ENCODE measurements at places on chromosomes 12 and 14.

GRCh38 chr12:49048953-49049352 is 11.6 kb downstream of the KMT2D start:
- DNase-seq, result no peak

- DNase-seq, result no peak
Measured at GRCh38 chr12:98345308-98345876, 170.0 kb upstream of the TMPO start.

DNA sequence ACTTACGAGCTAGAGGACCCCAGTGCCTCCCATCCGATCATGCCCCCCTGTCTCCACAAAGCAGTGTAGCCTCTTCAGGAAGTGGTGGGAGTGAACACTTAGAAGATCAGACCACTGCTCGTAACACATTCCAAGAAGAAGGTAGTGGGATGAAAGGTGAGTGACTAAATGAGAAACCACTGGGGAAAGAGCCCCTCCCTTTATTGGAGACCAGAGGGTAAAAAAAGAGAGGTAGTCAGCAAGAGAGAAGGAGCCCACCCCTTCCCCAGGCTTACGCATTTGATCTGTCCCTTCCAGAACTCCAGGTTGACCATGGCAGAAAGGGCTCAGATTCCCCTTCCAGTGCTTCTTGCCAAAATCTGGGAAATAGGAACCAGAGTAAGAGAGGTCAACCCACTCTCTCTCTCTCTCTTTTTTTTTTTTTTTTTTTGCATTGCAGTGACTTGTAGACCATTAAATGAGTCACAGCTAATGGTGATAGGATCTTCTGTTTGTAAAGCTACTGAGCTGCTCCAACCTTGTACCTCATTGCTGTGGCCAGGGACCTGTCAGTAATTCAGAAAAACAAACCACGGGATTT is 165.4 kb downstream of the GCH1 start:
- DNase-seq, result no peak

GRCh38 chr14:22387776-22388241 is 201.2 kb downstream of the DAD1 start:
- no peak for DNase-seq

- DNase-seq, result peak; percentile 2
Measured at GRCh38 chr12:107374161-107374840, 281.0 kb upstream of the CRY1 start.

DNA sequence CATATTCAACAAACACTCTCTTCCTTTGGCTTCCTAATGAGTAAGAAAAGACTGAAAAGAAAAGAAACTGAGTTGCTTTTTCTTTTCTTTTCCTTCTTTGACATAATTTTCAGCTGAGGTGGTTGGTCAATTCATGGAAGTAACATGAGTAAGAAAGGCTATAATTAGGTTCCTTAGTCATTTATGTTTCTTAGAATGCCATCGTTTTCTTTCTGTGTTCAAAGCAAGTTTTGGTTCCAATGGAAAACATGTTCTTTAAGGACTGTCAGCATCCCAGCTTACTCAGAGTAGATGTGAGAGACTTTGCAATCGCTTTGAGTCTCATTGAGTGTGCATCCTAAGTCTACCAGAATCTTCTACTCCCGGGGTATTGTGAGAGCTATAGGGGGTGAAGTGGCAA is 882.4 kb downstream of the DIO2 start:
- no peak for DNase-seq

- DNase-seq, result no peak
Measured at GRCh38 chr14:36424478-36425102, 95.4 kb downstream of the NKX2-1 start.

- no peak for DNase-seq
Measured at GRCh38 chr12:47892819-47893218, 12.0 kb downstream of the VDR start.

- DNase-seq, result no peak
Measured at GRCh38 chr12:4238577-4238976, 35.0 kb upstream of the CCND2 start.

GRCh38 chr14:87443787-87444186 is 549.2 kb downstream of the GALC start:
- DNase-seq, result no peak

DNA sequence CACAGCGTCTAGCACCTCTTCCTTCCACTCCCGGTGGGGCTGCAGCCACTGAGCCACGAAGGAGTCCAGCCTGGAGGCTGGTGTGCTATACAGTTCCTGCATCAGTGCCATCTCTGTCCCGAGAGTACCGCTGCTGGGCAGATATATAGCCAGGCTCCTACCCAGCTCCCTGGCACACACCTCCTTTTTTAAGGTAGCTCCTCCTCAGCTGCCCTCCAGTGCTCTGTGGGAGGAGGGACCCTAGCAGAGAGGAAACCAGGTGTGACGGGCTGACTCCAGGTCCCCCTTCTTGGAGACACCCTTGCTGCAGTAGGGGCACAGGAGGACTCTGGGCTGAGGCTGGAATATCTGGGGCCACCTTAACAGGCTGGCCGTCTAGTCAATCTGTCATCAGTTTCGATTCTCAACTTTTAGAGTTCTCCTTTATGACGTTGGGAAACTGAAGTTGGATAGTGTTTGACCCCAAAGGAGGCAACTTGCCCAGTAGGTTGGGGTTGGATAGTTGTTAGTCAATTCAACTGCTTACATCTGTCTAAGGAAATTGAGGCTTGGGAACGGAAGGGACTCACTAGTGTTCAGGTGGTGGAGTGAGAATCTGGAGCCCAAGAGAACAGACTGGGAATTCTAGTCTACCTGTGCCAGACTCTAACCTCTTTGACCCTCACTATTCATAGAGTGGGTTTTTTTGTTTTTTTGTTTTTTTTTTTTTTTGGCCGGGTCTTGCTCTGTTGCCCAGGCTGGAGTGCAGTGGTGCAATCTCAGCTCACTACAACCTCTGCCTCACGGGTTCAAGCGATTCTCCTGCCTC is at the start of gene OASL:
OASL (minus strand) TSS at position 386 of the 808 bp plus-strand sequence; CDS start at position 111, 275 bp downstream.
- DNase-seq, result peak; percentile 53

DNA sequence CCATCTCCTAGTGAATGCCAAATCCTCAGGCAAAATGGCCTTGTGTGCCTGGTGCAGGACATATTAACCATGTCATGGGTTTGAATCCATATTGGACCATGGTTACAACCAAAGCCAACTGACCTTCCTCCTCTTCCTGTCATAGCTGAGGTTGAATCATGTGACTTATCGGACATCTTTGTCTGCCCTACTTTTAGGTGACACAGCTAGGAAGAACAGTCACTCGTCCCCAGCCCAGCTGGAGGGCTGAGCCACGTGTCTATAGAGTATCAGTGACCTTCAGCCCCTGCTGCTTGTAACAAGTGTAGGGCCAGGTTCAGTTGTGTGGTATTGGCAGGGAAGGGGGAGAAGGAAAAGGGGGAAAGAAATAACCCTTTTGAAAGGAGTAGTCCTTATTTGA is 225.2 kb downstream of the KTN1 start:
- DNase-seq, result no peak

DNA sequence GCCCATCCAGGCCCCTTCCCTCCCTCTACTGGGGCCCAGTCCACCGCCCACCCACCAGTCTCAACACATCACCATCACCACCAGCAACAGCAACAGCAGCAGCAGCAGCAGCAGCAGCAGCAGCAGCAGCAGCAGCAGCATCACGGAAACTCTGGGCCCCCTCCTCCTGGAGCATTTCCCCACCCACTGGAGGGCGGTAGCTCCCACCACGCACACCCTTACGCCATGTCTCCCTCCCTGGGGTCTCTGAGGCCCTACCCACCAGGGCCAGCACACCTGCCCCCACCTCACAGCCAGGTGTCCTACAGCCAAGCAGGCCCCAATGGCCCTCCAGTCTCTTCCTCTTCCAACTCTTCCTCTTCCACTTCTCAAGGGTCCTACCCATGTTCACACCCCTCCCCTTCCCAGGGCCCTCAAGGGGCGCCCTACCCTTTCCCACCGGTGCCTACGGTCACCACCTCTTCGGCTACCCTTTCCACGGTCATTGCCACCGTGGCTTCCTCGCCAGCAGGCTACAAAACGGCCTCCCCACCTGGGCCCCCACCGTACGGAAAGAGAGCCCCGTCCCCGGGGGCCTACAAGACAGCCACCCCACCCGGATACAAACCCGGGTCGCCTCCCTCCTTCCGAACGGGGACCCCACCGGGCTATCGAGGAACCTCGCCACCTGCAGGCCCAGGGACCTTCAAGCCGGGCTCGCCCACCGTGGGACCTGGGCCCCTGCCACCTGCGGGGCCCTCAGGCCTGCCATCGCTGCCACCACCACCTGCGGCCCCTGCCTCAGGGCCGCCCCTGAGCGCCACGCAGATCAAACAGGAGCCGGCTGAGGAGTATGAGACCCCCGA is 6.8 kb upstream of the RNU7-1 start:
- DNase-seq, result no peak

GRCh38 chr14:96934638-96935330 is 137.6 kb downstream of the VRK1 start:
- DNase-seq, result no peak

- peak; percentile 90 for DNase-seq
Measured at GRCh38 chr14:50061664-50062437, 54.5 kb downstream of the VCPKMT start.

DNA sequence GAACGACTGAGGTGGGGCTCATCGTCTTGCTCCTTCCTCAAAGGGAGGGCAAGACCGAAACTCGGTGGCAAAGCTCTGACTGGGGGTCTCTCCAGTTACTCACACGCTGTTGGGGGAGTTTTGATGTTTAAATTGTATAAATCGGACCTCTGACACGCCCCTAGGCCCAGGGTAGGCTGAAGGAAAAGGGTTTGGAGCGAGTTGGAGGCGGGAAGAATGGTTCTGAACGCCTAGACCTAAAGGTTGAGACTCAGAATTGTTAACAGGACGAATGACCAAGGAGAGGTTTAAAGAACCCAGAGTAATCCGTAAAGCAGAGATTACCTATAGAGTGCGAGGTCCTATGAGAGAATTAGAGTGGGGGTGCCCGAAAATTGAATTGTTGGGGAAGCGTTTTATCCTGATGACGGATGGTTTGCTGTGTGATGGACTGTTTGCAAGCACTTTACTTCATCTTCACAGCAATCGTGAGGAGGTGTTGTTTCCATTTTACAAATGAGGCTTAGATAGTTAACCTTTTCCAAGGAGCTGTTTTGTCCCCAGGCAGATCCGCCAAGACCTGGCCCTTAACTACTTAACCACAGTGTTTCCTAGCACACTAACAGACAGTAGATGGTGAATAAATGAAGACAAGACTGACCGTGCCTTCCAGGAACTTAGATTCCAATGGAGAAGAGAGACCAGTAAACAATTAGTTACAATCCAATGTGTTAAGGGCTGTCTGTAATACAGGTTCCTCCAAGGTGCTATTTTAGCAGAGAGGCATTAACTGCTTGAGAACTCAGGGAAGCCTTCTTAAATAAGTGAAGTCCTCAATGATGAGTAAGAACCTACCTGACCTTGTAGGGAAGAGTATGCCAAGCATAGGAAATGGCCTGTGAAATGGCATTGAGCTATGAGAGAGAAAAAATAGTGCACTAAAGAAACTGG is 929 bp upstream of the UBE2N start:
- DNase-seq, result no peak

DNA sequence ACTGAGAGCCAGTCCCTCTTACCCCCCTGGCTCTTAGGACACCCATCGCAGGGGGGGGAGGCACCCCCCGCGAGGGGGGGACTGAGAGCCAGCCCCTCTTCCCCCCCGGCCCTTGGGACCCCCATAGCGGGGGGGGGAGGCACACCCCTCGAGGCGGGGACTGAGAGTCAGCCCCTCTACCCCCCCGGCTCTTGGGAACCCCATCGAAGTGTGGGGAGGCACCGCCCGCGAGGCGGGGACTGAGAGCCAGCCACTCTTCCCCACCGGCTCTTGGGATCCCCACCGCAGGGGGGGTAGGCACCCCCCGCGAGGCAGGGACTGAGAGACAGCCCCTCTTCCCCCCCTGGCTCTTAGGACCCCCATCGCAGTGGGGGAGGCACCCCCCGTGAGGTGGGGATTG is 48.8 kb downstream of the DDX11 start:
- DNase-seq, result no peak

DNA sequence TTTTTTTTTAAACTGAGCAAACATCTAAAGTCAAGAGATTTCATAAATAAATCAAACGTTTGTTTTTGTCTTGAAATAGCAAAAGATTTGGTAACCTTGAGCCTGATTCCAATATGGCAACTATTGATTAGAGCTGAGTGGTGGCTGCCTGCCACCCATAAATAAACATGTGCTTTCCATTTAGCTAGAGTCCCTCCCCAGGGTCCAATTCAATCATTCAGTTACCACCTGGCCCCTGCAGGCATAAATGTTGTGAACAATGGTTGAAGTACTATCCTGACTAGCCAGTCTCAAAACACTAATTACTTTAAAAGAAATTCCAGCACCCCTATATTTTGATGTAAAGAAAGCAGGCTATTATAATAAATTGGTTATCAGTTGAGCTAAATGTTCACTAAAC is 129.7 kb upstream of the GRIP1 start:
- DNase-seq, result no peak

- no peak for DNase-seq
Measured at GRCh38 chr14:64688811-64689281, 15.4 kb upstream of the PLEKHG3 start.

DNA sequence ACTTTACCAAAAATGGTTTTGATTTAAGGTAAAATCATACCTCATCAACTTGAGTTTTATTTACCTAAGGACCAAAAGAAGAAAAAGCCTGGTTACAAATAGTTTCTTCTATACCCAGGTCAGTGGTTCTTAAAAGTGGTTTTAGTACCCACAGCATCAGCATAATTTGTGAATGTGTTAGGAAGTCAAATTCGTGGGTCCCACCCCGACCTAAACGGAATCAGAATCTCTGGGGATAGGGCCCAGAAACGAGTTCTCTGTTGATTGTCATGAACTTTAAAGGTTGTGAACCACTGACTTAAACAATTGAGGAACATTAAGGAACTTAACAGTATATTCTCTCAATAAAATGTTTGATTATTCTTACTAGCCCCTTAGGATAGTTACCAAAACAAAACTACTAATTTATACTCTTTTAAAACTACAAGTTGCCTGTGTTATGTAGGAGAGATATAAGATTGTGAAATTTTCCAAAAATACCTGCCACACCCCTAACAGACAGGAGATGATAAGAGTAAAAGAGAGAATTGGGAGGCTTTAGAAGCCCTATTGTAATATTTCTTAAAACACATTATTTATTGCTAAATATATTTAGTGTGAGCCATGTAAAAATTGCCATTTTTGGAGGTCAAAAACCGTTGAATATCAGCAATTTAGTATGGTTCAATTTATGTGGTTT is 669 bp upstream of the SLC25A21 start:
- DNase-seq, result no peak

- DNase-seq, result no peak
Measured at GRCh38 chr12:27462851-27463250, 16.3 kb downstream of the SMCO2 start.

Measured in AML-193 (cell line).